ENCODE measurements at places on chromosomes 1 and 21. TPM values are rescaled to one million over a fixed set of nuclear protein-coding genes. Genes with fewer than 3 reads are reported as not detected.

- H3K27me3 ChIP-seq = no peaks in the 10 kb centered on the region
- H3K36me3 ChIP-seq = no peaks in the 10 kb centered on the region
- no peak overlapping the region for H3K27ac ChIP-seq
- H3K4me1 ChIP-seq = peaks cover 11% of the 10 kb centered on the region
- DNase-seq = no peak
- no peak overlapping the region for H3K4me3 ChIP-seq
Observed at GRCh38 chr1:58896246-58897183, 112.7 kb upstream of the JUN start.

- H3K36me3 ChIP-seq = no peaks in the 10 kb centered on the region
- peaks cover 14% of the 10 kb centered on the region for H3K4me1 ChIP-seq
- no peaks in the 10 kb centered on the region for H3K27me3 ChIP-seq
- H3K27ac ChIP-seq = no peak overlapping the region
- H3K4me3 ChIP-seq = no peak overlapping the region
Observed at GRCh38 chr1:55232448-55233144, 17.4 kb upstream of the USP24 start.

The GABRD gene
- not detected for total RNA-seq

- H3K27ac ChIP-seq = no peak overlapping the region
- no peaks in the 10 kb centered on the region for H3K27me3 ChIP-seq
- no peak for DNase-seq
- H3K36me3 ChIP-seq = no peaks in the 10 kb centered on the region
Observed at GRCh38 chr1:96981181-96981580, 259.6 kb downstream of the PTBP2 start.

- H3K36me3 ChIP-seq = no peaks in the 10 kb centered on the region
- H3K4me1 ChIP-seq = peaks cover 12% of the 10 kb centered on the region
- no peak overlapping the region for H3K27ac ChIP-seq
- DNase-seq = no peak
- no peak overlapping the region for H3K4me3 ChIP-seq
- no peaks in the 10 kb centered on the region for H3K27me3 ChIP-seq
Observed at GRCh38 chr1:205204552-205204951, 7.0 kb downstream of the DSTYK start.

GRCh38 chr1:21503706-21504377, 5.4 kb upstream of the ALPL start:
- H3K4me1 ChIP-seq = peaks cover 3% of the 10 kb centered on the region
- H3K4me3 ChIP-seq = no peak overlapping the region
- no peak for DNase-seq
- H3K27ac ChIP-seq = no peak overlapping the region

All from PC-3 (cell line).